ENCODE measurements at places on chromosomes 13 and 19. TPM values are rescaled to one million over a fixed set of nuclear protein-coding genes. Genes with fewer than 3 reads are reported as not detected.

DNA sequence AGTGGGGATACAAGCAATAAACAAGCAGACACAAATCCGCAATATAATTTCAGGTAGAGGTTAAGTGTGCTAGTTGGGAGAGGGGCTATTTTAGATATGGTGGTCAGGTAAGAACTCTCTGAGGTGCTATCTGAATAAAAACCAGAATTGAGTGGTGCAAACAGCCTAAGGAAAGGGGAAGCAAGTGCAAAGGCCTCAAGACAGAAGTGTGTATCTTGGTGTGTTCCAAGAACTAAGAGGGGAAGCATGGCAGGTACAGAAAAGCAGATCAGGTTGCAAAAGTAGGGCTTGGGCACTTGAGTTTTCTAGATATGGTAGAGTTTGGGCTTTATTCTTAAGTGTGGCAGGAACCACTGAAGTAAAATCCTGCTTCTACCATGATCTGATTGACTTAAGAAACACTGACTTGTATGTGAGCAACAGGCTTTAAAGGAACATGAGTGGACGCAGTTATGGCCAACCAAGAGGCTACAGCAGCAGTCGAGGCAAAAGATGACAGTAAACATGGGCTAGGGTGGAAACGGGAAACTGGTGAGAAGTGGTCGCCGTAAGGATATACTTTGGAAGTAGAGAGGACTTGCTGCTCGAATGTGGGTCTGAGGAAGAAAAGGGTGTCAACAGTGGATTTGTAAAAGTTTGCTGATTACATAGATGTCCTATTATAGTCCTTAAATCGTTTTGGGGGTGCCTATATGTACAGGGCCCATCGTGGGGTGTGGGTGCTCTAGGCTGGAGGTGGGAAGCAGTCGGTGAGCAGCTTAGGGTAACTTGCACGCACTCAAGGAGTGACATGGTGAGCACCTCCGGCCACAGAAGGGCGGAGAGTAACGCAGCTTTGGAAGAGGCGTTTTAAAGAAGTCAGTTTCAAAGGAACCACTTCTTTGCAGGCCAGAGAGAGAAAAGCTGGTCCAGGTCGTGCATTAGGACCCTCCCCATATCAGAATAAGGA, 677 bp downstream of the TGDS start:
- peak; percentile 30 for DNase-seq

GRCh38 chr19:8174706-8175105, 25.3 kb upstream of the FBN3 start:
- peak; percentile 99 for DNase-seq

DNA sequence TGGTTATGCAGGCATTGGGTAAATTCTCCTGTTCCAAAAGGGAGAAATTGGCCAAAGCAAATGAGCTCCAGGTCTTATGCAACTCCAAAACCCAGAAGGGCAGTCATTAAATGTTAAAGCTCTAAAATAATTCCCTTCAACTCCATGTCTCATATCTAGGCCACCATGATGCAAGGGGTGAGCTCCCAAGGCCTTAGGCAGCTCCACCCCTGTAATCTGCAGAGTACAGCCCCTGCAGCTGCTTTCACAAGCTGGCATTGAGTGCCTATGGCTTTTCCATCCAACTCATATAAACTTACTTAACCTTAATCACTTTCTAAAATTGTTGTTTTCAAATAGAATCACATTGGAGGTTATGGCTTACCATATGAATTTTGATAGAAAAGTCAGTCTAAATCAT, 44.7 kb upstream of the ZNF429 start:
- DNase-seq, result no peak

GRCh38 chr19:38201731-38202130, 22.3 kb downstream of the DPF1 start:
- DNase-seq, result no peak

Gene TBC1D17
- total RNA-seq, result 32.0 TPM

- no peak for DNase-seq
Measured at GRCh38 chr19:28882818-28883217, 330.1 kb downstream of the UQCRFS1 start.

Gene ZNF154
- total RNA-seq, result 9.0 TPM

DNA sequence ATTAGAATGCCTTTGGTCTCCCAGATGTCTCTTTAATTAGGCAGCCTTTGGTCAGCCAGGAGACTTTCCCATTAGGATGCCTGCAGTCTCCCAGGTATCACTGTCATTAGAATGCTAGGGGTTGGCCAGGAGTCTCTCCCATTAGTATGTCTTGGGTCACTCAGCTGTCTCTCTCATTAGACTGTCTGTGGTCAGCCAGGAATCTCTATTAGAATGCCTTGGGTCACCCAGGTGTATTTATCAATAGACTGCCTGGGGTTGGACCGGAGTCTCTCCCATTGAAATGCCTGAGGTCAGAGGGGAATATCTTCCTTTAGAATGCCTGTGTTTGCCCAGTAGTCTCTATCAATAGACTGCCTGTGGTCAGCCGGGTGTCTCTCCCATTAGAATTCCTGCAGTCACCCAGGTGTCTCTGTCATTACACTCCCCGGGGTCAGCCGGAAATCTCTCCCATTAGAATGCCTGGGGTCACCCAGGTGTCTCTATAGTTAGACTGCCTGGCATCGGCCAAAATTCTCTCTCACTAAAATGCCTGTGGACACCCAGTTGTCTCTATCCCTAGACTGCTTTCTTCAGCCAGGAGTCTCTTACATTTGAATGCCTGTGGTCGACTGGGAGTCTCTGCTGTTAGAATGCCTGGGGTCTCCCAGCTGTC, 1460.3 kb downstream of the UQCRFS1 start:
- no peak for DNase-seq
